Transverse colon (tissue), 4 donors: ENCODE measurements at places on chromosomes 1 and 21. TPM values are rescaled to one million over a fixed set of nuclear protein-coding genes. Genes with fewer than 3 reads are reported as not detected.

The DRAM2 gene
- 116 TPM for total RNA-seq

The S100A3 gene
- total RNA-seq, result not detected

The GSTM3 gene
- total RNA-seq, result 34.1 TPM

The SELENBP1 gene
- 2,933 TPM for total RNA-seq

The BNIPL gene
- 0.68 TPM for total RNA-seq

The TFAP2E gene
- total RNA-seq, result not detected

DNA sequence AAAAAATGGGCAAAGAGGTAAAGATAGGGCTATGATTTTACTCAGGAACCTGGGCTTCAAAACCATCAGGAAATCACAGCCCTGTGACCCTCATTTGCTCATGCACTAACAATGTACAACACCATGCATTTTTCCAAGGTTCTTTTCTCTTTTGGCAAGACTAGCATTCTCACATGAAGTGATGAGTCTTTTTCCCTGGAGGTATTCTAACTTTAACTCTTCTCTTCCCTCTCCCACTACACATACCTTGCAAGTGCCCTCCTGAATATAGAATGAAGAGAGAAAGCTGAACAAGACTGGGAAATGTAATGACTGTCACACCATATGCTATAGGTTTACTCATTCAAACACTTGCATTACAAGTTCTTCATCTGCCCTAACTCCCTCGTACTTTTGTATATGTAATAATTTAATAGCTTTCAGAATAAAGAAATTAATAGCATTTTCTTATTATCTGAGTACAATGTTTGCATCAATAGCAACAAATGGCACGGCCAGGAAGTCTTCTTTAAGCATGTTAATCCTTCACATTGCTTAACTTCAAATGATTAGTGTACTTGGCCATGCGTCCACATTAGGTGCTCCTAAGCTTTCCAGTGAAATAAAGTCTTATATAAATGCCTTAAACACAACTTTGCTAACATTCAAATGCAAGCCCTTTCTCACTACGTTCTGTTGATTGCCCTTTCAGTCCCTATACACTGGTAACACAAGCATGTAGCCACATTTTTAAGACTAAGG, 1.8 kb downstream of the NIBAN1 start:
- DNase-seq, result no peak
- peak overlapping the region; percentile 81 for H3K27ac ChIP-seq
- H3K36me3 ChIP-seq, result no peaks in the 10 kb centered on the region
- H3K4me1 ChIP-seq, result peaks cover 19% of the 10 kb centered on the region
- H3K27me3 ChIP-seq, result peaks cover 54% of the 10 kb centered on the region
- H3K4me3 ChIP-seq, result peak overlapping the region; percentile 47

- H3K4me1 ChIP-seq, result no peaks in the 10 kb centered on the region
- H3K4me3 ChIP-seq, result no peak overlapping the region
- no peak for DNase-seq
- H3K27me3 ChIP-seq, result peaks cover 16% of the 10 kb centered on the region
Observed at GRCh38 chr1:204733869-204734596, 48.5 kb upstream of the LRRN2 start.

DNA sequence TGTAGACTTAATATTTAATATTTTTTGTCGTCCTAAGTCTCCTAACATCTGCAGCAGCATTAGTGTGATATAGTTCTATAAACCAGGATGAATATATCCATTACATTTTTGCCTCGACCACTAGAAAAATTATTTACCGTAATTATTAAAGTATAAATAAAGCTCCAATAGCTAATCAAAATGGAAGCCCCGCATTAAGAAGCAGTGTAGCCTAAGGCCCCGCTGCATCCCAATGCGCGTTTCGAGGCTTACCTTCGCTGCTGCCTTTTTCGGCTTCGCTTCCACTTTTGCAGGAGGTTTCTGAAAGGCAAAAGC, 891 bp downstream of the HMGN1 start:
- H3K27ac ChIP-seq, result peak overlapping the region; percentile 98
- no peaks in the 10 kb centered on the region for H3K36me3 ChIP-seq
- DNase-seq, result no peak
- no peaks in the 10 kb centered on the region for H3K27me3 ChIP-seq
- peaks cover 30% of the 10 kb centered on the region for H3K4me1 ChIP-seq

- no peaks in the 10 kb centered on the region for H3K4me1 ChIP-seq
- H3K4me3 ChIP-seq, result no peak overlapping the region
- H3K27ac ChIP-seq, result no peak overlapping the region
Observed at GRCh38 chr1:35835398-35835797, 27.6 kb downstream of the AGO4 start.

DNA sequence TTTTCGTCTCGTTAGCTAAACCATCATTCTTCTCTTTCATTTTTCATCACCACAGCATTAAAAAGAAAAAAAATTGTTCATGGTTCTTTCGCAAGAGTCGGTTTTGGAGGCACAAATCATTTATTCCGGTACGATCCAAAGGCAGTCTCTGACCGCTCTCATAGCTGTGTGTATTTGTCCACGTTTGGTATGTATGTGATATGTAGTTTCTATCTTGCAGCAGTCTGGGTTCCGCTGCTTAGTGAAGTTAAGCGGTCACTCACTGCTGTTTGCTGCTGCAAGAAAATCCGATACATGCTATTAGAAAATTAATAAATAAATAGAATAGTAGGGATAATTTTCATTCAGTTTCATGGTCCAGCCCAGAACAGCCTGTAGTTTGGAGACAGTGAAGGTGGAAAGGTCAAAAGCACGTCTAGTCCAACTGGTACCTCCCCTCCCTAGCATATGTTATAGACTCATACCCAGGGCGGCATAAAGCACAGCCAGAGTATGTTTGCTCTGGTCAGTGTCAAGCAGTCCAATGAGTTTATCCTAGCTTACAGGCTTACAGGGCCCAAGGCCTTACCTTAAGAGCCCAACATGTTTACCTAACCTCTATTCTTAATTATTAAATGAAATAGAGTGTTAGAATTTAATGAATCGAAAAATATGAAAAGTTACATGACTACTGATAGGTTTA, 2.5 kb downstream of the FMN2 start:
- H3K4me1 ChIP-seq, result no peaks in the 10 kb centered on the region
- no peak overlapping the region for H3K4me3 ChIP-seq
- H3K36me3 ChIP-seq, result no peaks in the 10 kb centered on the region
- DNase-seq, result no peak
- peak overlapping the region; percentile 74 for H3K27ac ChIP-seq

GRCh38 chr1:227321035-227321434, 2.7 kb upstream of the CDC42BPA start:
- no peak for DNase-seq
- H3K4me3 ChIP-seq, result no peak overlapping the region
- peaks cover 16% of the 10 kb centered on the region for H3K4me1 ChIP-seq
- H3K36me3 ChIP-seq, result no peaks in the 10 kb centered on the region
- no peaks in the 10 kb centered on the region for H3K27me3 ChIP-seq

DNA sequence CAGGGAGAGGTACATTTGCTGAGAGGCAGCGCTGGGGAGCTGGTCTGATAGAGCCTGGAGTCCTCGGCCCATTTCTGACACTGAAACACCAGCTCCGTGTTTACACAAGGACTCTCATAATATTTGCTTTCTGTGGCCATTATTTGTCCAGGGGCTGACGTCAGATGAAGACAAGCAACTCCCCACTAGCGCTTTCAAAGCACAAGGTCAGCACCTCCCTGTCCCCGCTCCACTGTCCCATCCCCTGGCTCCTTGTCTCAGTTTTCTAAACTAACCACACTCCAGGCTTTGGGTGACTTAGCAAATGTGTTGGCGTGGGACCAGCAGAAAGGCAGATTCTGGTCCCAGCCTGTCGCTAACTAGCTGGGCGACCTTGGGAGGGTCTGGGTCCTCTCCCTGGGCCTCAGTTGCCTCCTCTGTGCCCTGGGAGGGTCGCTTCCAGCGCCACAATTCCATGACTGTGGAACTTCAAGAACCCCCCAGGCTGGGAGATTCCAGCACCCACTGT, 37.4 kb upstream of the ZBTB40 start:
- no peaks in the 10 kb centered on the region for H3K36me3 ChIP-seq
- H3K27me3 ChIP-seq, result peaks cover 15% of the 10 kb centered on the region
- no peak overlapping the region for H3K4me3 ChIP-seq
- peak overlapping the region; percentile 49 for H3K27ac ChIP-seq
- DNase-seq, result peak; percentile 33

- no peak overlapping the region for H3K27ac ChIP-seq
- H3K36me3 ChIP-seq, result no peaks in the 10 kb centered on the region
- no peak overlapping the region for H3K4me3 ChIP-seq
- DNase-seq, result no peak
Observed at GRCh38 chr1:211068976-211069375, 65.0 kb downstream of the KCNH1 start.

DNA sequence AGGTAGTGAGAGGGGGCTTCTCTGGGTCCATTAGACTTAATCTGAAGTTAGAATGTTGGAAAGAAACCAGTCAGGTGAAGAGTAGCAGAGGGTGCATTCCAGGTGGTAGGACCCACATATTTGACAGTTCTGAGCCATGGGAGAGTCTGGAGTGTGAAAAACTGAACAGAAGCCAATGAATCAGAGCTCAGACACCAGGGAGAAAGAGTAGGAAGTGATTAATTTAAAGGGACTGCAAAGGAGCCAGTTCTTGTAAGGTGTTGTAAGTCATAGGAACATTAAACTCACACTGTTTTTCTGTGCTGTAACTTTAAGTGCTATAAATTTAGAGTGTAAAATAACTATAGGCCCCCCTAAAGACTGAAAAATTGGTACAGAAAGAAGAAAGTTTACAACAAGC, 5.9 kb upstream of the DHX9 start:
- no peaks in the 10 kb centered on the region for H3K36me3 ChIP-seq
- no peaks in the 10 kb centered on the region for H3K27me3 ChIP-seq
- H3K4me1 ChIP-seq, result no peaks in the 10 kb centered on the region
- DNase-seq, result no peak
- H3K4me3 ChIP-seq, result no peak overlapping the region

DNA sequence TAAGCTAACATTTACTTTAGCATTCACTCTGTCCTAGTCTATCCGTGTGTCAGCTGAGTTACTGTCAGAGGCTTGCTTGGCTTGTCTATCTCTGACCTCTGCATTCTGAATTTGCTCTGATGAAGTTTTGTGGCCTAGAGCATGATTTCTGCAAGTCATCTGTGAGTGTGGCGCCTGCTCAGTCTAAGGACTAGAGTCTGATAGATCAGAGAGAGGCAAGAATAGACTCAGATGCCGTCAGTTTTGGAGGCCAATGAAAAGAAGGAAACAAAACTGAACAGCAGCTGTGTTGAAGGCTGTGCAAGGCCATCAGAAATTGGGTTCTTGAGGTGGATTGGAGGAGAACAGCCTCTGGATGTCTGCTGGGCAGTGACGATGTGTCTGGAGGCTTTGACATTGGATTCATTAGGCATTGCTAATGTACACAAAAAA, 573.1 kb downstream of the USP25 start:
- no peak overlapping the region for H3K27ac ChIP-seq
- no peaks in the 10 kb centered on the region for H3K36me3 ChIP-seq
- no peaks in the 10 kb centered on the region for H3K27me3 ChIP-seq
- DNase-seq, result no peak
- H3K4me1 ChIP-seq, result no peaks in the 10 kb centered on the region

- no peak overlapping the region for H3K4me3 ChIP-seq
Observed at GRCh38 chr1:228366866-228367741, 39.5 kb downstream of the TRIM11 start.

- H3K27ac ChIP-seq, result no peak overlapping the region
- no peaks in the 10 kb centered on the region for H3K4me1 ChIP-seq
- no peak overlapping the region for H3K4me3 ChIP-seq
- no peak for DNase-seq
- H3K27me3 ChIP-seq, result no peaks in the 10 kb centered on the region
- no peaks in the 10 kb centered on the region for H3K36me3 ChIP-seq
Observed at GRCh38 chr1:238119861-238120260, 229.1 kb upstream of the ZP4 start.

- no peaks in the 10 kb centered on the region for H3K4me1 ChIP-seq
- H3K27me3 ChIP-seq, result no peaks in the 10 kb centered on the region
Observed at GRCh38 chr1:42280821-42281220, 54.2 kb downstream of the FOXJ3 start.
